Stimulated activated CD8-positive, alpha-beta memory T cell treated with anti-CD3 and anti-CD28 coated beads, Interleukin-7, amount 100 ng/mL, for 1 hour (primary cell): ENCODE measurements at places on chromosomes 5 and 9.

DNA sequence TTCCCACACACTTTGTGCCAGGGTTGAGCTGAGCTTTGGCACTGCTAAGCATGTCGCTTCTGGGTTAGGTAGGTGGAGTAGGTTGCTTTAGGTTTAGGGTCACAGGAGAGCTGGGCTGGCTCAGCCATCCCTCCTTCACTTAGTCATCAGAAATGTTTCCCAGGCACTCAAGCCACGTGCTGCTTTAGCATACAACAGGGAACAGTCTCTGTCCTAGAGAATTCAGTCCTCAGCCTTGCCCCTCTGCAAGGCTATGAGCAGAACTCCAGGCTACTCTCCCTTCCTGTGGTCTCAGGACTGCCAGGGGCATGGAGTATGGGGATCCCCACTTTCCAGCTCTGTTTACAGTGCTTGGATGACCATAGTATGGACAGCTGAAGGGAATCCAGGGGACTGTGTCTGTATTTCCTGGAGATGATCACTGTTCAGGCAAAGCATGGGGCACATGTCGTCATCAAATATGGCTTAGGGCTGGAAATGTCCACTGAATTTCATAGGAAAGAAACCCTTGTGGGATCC lies 7.5 kb upstream of the ANKRD33B start:
- no peak for DNase-seq

DNA sequence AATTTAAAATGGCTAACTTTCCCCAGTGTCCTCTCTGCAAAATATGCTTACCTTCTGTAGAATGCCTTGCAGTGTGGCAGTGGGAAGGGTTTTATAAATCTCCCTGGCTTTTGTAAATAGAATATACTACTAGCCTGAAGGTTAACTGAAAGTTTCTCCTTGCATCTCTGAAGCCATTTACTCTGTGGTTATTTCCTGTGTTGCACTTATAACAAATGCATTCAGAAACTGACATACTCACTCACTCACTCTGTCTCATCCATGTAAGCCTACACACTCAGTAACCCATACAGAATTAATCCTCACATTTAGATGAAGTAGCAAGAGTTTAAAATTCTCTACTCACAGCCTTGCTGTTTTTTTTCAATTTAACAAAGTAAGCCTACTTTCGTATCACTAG lies 87.1 kb upstream of the SH3GL2 start:
- no peak for DNase-seq

GRCh38 chr9:27414220-27414761 lies 109.8 kb upstream of the IFNK start:
- DNase-seq, result no peak

GRCh38 chr9:113559834-113560800 lies 96.6 kb downstream of the RGS3 start:
- no peak for DNase-seq

- no peak for DNase-seq
These were observed 457.5 kb downstream of the TMEM232 start for GRCh38 chr5:110268985-110269384.

DNA sequence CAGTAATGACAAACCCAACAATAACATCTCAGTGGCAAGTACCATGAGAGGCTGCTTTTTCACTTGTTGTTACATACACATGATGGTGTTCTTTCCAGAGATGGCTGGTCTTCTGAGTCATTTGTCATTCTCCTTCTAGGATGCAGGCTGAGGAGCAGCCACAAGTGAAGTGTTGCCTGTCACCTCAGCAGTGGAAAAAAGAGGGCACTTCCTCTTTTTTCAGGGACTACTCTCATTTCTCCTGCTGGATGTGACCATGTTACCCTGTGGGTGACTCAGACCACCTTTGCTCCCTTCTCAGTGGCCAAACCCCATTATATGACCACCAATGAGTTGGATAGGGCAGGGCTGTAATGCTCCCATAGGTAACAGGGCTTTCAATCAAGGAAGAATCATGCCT lies 587.0 kb upstream of the ADAMTS16 start:
- DNase-seq, result no peak

DNA sequence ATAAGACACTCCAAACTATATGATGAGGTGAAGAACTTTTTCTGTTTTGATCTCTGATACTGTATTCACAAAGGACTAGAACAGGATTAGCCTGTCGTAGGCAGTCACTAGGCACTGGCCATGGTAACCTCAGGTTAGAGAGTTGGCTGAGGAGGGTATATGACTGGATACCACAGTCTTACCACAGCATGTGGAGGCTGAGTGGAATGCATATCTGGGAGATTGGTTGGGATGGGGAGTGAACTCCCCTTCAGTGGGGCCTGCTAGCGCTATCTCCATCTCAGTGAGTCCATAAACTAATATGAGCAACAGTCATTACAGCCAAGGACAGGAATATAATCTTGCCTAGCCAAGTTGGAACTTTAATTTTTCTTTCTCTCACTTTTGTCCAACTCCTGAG lies 339.1 kb downstream of the SPATA31D1 start:
- DNase-seq, result no peak
